ENCODE measurements at places on chromosomes 13 and 19.

DNA sequence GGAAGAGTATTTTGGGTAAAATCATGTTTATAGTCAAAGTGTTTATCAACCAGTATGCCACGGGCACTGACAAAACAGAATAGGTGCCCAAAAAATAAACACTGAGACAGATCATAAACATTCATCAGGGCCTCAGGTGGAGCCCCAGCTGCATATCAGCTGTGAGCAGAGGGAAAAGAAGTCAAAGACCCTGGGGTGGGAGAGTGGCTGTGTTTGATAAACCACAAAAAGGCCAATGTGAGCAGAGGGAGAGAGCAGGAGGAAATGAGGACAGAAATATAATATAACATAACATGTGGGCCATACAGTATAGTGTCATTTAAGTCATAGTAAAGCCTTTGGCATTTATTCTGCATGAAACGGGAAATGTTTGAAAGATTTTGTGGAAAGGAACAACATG is 10.0 kb upstream of the EPSTI1 start:
- H3K36me3 ChIP-seq, result no peaks in the 10 kb centered on the region
- DNase-seq, result no peak
- H3K4me3 ChIP-seq, result no peak overlapping the region
- peaks cover 53% of the 10 kb centered on the region for H3K4me1 ChIP-seq
- no peak overlapping the region for H3K27ac ChIP-seq
- H3K27me3 ChIP-seq, result no peaks in the 10 kb centered on the region

GRCh38 chr13:41765020-41765419 is 195.9 kb downstream of the VWA8 start:
- H3K27me3 ChIP-seq, result no peaks in the 10 kb centered on the region
- H3K4me3 ChIP-seq, result no peak overlapping the region
- no peaks in the 10 kb centered on the region for H3K36me3 ChIP-seq
- no peak overlapping the region for H3K27ac ChIP-seq
- H3K4me1 ChIP-seq, result no peaks in the 10 kb centered on the region
- DNase-seq, result no peak

- H3K4me3 ChIP-seq, result peak overlapping the region; percentile 66
- no peaks in the 10 kb centered on the region for H3K27me3 ChIP-seq
- peak overlapping the region; percentile 88 for H3K27ac ChIP-seq
- H3K4me1 ChIP-seq, result no peaks in the 10 kb centered on the region
- DNase-seq, result peak; percentile 61
These were observed 1.1 kb downstream of the ZNF850 start for GRCh38 chr19:36771261-36772231.

DNA sequence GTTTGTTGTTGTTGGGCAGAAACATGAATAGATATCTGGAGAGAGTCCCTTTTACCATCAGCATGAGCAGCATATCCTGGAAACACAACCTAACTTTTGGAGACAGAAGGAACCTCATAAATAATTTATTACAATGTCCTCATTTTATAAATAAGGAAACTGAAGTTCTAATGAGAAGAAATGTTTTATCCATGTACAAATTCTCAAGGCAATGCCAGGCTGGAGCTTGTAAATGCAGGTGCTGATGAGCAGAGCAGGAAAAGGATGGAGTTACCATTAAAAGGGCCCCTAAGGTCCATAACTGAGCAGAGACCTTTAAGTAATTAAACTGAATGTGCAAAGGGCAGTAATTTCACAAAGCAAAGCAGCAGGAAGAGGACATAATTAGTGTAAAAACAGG is 17.3 kb downstream of the LCP1 start:
- no peaks in the 10 kb centered on the region for H3K4me1 ChIP-seq
- no peak overlapping the region for H3K27ac ChIP-seq
- H3K27me3 ChIP-seq, result no peaks in the 10 kb centered on the region
- DNase-seq, result no peak

Data from Caco-2 (cell line).